Epithelial cell of alveolus of lung (primary cell): ENCODE measurements at places on chromosomes 5 and 9. TPM values are rescaled to one million over a fixed set of nuclear protein-coding genes. Genes with fewer than 3 reads are reported as not detected.

Gene PROB1
- total RNA-seq: 3.8 and 5.6 TPM in 2 replicates

Gene GLDC
- 0.13 and 2.2 TPM in 2 replicates for total RNA-seq

Gene RNF183
- not detected in 2 replicates for total RNA-seq

Gene FOXD4
- total RNA-seq: 0.24 and 0.65 TPM in 2 replicates

Gene OR1Q1
- total RNA-seq: not detected in 2 replicates

Gene GALNT12
- 3.8 and 14.0 TPM in 2 replicates for total RNA-seq

Gene SNCAIP
- total RNA-seq: 2.6 and 13.6 TPM in 2 replicates

Gene ENG
- 52.9 and 72.1 TPM in 2 replicates for total RNA-seq

Gene FSTL4
- total RNA-seq: 0.26 and 1.1 TPM in 2 replicates

Gene C5orf58
- 1.4 TPM in 1 of 2 replicates, not detected in the other for total RNA-seq

Gene SLC25A2
- total RNA-seq: not detected in 2 replicates

Gene CWC27
- total RNA-seq: 10.6 and 31.2 TPM in 2 replicates

Gene SLC6A3
- total RNA-seq: not detected in 2 replicates

Gene C1QTNF3
- 0.13 and 0.64 TPM in 2 replicates for total RNA-seq

Gene FBXL7
- total RNA-seq: 7.0 and 16.7 TPM in 2 replicates

Gene KIF4B
- total RNA-seq: 0.08 and 0.13 TPM in 2 replicates

Gene CAMK4
- total RNA-seq: 3.9 and 7.3 TPM in 2 replicates
